ENCODE measurements at places on chromosomes 6 and 20. TPM values are rescaled to one million over a fixed set of nuclear protein-coding genes. Genes with fewer than 3 reads are reported as not detected.

The PLN gene
- not detected for total RNA-seq

DNA sequence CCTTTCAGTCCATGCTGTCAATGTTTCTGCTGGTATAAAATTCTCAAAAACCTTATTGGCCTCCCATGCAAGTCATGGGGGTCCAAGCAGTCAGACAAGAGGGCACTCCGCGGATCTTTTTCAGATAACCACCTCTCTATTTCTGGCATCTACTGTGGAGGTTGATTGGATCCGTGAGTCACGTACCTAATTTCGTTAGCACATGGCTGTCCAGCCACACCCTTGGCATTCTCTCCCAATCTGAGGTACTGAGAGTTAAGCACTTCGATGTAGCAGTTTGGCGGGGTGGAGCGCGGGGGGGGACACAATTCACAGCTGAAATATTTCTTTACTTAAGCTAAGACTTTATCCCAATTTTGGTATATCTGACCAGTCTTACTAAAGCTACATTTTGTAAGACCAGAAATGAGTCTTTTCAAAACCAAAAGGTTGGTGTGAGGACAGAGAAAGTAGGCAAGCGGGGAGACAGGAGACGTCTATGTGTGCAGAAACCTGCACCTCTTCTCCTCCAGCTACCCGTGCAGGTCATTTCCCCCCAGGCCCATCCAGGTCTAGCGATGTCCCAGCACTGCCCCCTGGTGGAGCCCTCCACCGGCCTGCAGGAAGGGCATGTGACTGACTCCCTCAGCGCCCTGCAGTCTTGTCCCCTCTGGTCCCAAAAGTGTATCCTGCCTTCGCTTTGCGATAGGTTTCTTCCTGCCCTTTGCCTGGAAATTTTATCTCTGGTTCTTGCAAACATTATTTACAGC lies 113.1 kb downstream of the ADAT2 start:
- peak; percentile 57 for DNase-seq

DNA sequence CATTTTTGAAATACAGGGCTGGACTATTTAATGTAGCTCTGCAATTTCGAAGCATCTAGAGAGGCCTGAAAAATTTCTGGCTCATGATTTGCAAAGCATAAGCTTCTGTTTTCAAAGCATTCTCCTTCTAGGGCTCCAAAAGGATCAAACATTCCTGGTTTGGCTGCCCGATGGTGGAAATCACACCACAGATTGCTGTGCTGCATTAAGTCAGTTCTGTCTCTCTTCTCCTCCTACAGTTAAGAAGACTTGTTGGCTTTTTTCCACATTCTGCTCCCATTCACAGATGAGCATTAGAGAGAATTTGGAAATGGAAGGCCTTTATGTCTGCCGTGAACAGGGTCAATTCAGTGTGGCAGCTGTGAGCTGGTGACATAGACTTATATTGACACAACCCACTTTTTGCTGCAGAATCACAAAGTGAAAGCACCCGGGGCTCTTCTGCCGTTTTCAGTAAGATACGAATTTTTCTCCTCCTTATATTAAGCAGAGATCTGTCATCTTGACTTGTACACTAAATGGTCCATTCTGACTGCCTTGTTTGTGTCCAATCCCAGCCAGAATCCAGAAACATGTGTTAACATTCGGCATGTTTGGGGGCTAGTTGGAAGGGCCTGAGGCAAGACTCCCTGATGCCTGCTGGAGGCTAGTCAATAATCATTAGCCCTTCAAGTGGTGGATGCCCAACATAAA lies 330.8 kb upstream of the DEFB112 start:
- no peak for DNase-seq

DNA sequence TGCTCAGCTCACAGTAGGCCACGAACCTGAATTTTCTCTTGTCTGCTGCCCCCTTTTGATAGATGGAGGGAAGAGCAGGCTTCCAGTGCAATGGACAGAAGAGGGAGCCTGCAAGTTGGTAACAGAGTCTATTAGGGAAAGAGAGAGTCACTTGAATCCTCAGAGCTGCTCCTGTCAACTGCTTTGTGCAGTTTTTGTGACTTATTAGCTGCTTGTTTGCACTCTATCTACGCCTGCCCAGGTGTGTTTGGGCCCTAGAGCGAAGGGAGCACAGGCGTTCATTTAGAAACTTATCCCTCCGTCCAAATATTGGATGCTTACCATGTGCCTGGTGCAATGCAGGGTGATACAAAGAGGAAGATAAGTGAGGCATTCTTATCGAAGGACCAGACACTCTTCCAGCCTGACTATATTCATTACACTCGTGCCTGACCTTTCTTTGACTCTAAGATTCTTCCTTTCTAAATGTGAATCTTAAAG lies 11.6 kb upstream of the SLC2A12 start:
- DNase-seq: peak; percentile 66

- no peak for DNase-seq
These were observed 107.6 kb upstream of the MCHR2 start for GRCh38 chr6:100101644-100102043.

The HLA-DMA gene
- 60.9 TPM for total RNA-seq

The SMPDL3A gene
- total RNA-seq: 0.52 TPM

DNA sequence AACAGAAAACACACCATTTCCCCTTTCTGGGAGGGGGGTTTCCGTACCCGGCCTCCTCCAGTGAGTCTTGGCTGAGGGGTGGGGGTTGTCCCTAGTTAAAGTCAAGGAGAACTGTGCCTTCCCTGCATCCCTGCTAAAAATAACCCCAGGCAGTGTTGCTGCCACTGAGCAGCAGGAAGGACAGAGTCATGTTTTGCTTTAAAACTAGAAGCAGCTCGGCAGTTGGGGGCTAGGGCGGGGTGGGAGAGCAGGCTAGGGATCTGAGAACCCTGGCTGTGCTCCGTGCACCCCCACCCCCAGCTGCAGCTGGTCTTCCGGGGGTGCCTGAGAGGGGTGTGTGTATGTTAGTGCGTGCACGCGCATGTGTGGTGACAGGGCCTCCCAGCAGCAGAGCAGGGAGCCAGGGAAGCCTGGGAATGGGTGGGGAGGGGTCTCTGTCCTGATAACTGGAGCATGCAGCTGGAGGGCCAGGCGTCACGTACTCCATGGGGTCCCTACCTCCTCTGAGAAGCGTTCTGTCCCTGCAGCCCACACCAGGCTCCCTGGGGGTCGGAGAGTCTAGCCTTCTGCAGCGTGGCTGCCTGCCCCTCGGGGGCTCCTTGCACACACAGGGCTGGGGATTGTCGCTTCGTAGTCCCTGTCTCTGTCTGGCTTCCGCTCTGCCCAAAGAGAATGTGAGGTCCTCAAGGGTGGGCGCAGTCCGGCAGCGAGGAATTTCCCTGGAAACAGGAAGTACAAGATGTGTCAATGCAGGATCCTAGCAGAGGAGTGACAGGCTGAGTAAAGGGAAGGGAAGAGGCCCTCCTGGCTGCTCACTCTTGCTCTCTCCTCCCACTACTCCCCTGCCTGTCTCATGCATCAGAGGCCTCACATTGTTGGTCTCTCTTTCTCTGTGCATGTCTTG lies 16.8 kb upstream of the ARMC12 start:
- peak; percentile 35 for DNase-seq

The LINC00237 gene
- total RNA-seq: not detected

- DNase-seq: no peak
These were observed 246.7 kb downstream of the DLL1 start for GRCh38 chr6:170043881-170044790.

The PRPF6 gene
- total RNA-seq: 80.6 TPM

DNA sequence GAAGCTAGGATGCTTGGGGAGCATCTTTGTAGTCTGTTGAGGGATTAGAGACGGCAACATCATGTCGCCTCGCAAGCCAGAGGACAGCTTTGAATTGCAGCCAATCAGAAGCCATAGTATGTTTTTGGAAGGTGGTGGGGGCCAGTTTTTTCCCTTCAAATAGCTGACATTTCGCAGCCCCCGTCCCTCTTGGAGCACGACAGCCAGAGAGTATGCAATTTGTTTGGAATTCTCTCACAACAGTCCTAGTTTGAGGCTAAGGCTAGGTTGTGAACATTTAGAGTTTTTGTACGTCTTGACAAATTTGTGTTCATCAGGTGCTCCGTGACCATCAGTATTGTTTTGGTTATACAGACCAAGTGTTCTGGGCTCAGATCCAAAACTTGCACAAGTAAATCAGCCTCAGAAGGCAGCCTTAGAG lies 83.3 kb downstream of the PLCB1 start:
- no peak for DNase-seq

DNA sequence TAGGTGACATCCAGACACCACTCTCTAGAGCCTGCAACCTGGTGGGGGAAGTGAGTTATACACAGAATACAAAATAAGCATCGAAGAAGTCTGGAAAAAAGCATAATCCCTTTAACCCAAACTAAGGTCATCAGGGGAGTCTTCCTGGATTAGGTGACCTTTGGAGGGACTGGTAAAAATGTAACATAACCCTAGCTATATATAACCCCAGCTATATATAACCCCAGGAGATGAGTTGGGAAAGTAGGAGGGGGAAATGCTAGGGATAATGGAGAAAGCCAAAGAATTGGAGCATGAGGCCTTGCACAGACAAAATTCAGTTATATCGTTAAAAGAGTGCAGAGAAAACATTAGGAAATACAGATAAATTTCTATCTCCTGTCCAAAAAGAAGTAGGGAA lies 164.8 kb downstream of the QRSL1 start:
- DNase-seq: no peak

DNA sequence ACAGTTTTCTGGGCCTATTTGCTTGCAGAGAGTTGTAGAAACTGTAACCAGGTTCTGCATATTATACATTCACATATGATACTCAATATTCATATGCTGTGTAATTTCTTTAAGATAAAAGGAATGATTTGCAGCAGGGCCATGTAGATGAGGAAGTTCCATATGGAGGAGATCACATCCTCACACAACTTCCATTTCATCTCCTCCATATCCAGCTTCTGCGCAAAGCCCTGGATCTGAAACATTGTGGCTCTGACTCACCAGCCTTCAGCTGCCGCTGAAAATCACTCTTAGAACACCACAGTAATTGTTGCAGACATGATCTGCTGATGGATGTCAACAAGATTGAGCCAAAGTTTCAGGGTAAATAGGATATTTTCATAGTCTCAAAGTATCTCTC lies 57.7 kb downstream of the PXDC1 start:
- DNase-seq: no peak

- no peak for DNase-seq
These were observed 14.9 kb upstream of the TTPAL start for GRCh38 chr20:44460795-44461141.

GRCh38 chr20:1793821-1794220 lies 101.4 kb upstream of the SIRPA start:
- no peak for DNase-seq

DNA sequence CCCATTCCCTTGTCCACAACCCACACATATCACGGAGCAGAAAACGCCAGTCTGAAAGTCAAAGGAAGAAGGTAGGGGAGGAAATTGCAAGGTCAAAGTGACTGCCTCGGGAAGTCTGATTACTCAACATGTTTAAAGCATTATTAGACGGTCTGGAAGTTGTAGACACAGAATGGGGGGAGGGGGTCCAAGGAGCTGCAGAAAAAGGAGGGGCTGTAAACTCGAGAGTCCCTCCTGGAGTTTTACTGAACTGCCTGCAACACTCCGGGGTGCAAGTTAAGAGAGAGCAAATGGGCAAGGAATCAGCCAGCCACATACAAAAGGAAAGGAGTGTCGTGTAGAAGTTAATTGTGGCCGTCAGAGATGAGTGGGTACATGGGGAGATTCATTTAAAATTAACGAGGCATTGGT lies 417.7 kb upstream of the JARID2 start:
- DNase-seq: no peak

The MAK gene
- 0.26 TPM for total RNA-seq

GRCh38 chr6:152063170-152063921 lies 255.9 kb downstream of the ESR1 start:
- DNase-seq: no peak

The ABT1 gene
- total RNA-seq: 30.0 TPM

- no peak for DNase-seq
These were observed 20.4 kb upstream of the EFHC1 start for GRCh38 chr6:52399511-52400312.

GRCh38 chr20:2217857-2218539 lies 77.8 kb upstream of the TGM3 start:
- DNase-seq: no peak

The CASS4 gene
- total RNA-seq: 10.9 TPM

DNA sequence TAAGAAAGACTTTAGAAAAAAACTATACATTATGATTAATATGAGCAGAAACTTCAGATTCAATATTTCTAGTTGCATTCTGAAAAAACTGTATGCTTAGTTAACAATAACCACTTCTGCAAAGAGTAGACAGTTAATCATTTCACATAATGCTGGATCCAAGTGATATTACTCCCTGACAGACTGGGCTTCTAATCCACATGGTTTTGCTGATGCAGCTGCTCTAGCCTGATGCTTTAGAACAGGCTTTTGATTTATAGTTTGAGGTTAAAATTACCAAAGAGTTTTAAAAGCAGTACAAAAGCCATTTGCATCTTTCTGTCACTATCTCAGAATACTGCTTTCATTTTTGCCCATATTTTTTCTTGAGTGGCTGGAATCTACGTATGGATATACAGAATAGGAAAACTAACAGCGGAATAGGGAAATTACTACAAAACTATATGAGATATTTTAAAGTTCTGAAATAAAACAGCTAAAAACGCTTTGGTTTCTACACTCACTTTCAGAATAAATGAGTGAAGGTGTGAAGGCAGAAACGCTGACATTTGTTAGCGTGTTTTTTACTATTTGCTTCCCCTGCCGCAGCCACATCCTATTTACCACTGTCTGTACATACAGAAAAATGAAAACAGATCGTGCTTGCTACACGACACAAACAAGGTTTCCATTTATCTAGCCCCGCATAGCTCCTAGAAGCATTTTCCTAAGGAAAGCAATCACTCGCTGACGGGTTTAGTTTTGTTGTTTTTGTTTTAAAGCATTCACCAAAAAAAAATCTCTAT lies 61.7 kb downstream of the METTL24 start:
- DNase-seq: peak; percentile 54

DNA sequence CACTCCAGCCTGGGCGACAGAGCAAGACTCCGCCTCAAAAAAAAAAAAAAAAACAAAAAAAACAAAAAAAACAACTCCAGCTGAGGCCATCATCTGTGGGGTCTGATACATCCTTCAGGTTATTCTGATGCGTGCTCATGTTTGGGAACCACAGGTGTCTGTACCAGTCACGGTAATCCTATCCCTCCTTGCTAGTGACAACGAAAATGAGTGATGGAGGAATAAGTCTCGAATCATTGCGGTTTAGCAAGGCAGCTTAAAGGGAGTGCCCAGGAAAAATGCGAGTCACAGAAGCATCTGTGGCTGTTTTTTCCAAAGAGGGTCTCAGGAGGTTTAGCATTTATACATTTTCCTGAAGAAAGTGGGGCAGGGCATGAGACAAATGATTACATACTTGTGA lies 48.8 kb downstream of the MCUR1 start:
- no peak for DNase-seq

GRCh38 chr6:57305761-57306160 lies 11.7 kb upstream of the PRIM2 start:
- DNase-seq: no peak

GRCh38 chr6:158242071-158242606 lies 70.1 kb upstream of the TULP4 start:
- DNase-seq: no peak

The SLC35B3 gene
- total RNA-seq: 7.0 TPM

All from activated CD8-positive, alpha-beta memory T cell treated with anti-CD3 and anti-CD28 coated beads, Interleukin-2, amount 10 ng/mL, durations not matched to agents 7 days and 5 days (primary cell).